Left ventricle myocardium inferior (tissue), 1 donor: ENCODE measurements at places on chromosomes 13 and 19.

DNA sequence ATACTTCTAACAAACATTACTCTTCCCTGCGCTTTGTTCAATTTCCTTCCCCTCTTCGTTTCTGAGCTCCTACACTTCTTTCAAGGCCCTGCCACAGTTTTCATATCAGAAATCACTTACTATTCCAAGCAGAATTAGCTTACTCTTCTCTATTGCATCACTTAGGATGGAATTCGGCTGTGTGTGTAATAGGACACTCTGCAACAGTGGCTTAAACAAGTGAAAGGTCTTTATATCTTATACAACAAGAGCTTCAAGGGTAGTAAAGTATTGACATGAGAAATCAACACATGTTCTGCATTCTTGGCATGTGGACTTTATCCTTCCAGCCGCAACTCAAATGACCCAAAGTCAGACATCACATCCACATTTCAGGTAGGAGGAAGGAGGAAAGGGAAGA is 279.6 kb downstream of the PCDH20 start:
- H3K36me3 ChIP-seq: no peaks in the 10 kb centered on the region
- no peak for DNase-seq
- H3K27me3 ChIP-seq: no peaks in the 10 kb centered on the region
- no peak overlapping the region for H3K4me3 ChIP-seq

DNA sequence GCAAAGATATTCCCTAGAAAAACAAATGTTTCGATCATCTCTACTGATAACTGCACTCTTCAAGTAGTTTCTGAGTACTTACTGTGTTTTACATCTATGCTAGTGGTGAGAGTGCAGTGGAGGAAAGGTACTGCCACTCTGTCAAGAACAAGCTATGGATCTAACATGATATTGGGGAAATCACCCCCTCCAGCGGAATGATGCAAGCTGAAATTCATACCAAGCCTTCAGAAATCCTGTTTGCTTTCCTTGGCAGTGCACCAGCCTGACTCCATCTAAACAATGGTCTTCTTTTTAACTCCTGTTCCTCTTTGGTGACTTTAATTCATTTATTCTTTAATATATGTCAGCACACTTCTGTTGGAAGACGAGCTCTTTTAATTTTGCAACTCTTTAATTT is 238.0 kb downstream of the PCDH9 start:
- H3K4me1 ChIP-seq: peaks cover 11% of the 10 kb centered on the region
- no peaks in the 10 kb centered on the region for H3K27me3 ChIP-seq
- H3K36me3 ChIP-seq: no peaks in the 10 kb centered on the region
- no peak overlapping the region for H3K27ac ChIP-seq

DNA sequence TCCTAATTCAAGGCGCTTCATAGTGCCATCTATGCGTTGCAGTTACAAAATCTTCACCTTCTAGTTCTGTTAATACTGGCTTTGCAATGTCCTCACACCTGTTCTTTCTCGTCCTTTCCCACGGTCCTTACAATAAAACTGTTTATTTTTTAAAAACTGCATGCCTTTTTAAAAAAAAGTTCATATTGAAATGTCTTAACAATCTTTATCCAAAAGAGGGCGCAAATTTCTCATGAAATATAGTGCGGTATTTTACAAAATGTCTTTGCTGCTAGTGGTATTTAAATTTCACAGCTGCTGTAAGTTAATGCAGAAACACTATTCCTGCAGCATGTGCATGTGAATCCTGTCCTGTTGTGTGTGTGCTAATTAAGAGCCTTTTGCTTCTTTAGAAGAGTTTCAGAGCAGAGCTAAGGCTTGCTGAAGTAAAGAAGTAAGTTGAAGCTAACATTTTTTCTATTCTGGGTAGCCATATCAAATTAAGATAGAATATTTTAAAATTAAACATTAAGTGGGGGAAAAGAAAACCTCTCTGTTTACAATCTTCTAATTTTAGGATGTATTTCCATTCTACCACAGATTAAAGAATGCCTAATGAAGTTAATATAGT is 15.8 kb upstream of the CLDN10 start:
- H3K4me3 ChIP-seq: no peak overlapping the region
- DNase-seq: no peak
- H3K4me1 ChIP-seq: peaks cover 22% of the 10 kb centered on the region
- H3K27me3 ChIP-seq: peaks cover 3% of the 10 kb centered on the region
- no peak overlapping the region for H3K27ac ChIP-seq

GRCh38 chr13:66864627-66865026 is 365.5 kb downstream of the PCDH9 start:
- H3K4me3 ChIP-seq: no peak overlapping the region
- H3K27me3 ChIP-seq: no peaks in the 10 kb centered on the region
- no peak for DNase-seq
